ENCODE measurements at places on chromosomes 5 and 9. TPM values are rescaled to one million over a fixed set of nuclear protein-coding genes. Genes with fewer than 3 reads are reported as not detected.

GRCh38 chr5:2267991-2268390, 385.3 kb upstream of the IRX4 start:
- DNase-seq: no peak

DNA sequence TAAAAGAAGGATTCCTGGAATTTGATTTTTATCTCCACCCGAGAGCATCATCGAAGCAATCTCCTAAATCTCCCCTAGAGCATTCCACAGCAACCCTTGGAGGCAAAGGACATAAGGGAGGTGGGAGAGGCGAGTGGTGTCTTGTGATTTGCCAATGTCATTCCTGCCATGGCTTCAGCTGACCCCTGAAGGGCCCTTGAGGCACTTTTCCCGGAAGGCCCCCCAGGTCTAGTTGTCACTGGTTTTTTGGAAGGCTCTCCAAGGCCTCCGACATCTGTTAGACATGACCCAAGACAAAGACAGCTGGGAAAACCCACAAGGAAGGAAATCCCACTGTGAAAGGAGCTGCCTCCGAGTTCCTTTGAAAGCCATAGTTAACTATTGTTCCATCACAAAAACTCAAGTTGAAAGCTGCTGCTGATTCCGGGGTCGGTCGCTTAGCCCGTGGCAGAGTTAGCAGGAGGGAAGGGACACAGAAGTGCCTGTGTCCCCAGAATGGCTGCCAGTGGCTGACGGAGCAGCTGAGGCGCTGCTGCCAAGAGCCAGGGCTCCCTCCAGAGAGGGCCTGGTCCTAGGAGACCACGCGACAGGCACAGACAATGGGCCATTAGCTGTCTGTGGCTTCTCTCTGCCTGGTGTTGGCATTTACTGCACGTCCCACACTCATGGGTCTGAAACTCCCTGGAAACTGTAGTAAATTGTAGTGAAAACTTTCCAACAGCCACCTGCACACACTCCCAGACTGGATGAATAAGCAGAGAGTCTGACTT, 24.4 kb upstream of the TRIO start:
- no peak for DNase-seq

- no peak for DNase-seq
Observed at GRCh38 chr5:45533663-45534062, 162.5 kb downstream of the HCN1 start.

DNA sequence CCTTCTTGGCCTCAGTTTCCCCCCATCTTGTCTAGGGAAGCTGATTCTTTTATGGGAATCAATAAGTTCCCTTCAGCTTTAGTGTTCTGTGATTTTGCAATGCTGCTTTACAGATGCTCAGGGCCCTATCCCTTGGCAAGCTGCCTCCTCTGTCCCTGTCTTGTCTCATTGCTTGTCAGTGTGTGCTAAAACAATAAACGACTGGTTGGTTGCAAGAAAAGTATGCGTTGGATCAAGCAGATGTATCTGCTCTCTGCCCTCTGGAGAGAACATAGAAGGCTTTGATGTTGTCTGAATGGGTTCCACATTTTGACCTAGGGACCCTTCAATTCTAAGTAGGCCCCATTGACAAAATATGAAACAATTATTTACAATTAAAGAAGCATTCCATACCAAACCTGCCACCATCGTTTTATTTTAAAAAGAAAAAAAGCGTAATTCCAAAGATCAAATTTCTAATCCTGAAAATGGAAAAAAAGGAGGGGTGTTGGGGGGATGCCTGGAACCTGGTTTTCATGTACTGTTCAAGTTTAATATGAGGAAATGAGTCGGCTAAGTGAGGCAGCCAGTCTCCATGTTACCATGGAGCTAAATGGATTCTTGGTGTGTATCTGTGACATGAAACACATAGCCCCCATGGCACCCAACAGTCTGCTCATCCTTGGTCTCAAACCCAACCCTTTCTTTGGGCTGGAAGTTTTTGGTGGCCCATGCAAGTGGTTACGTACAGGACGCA, 31.2 kb upstream of the TARS1 start:
- no peak for DNase-seq

GRCh38 chr5:137304226-137304874, 194.8 kb downstream of the SPOCK1 start:
- DNase-seq: no peak

- DNase-seq: no peak
Observed at GRCh38 chr5:107849118-107849517, 178.4 kb upstream of the EFNA5 start.

DNA sequence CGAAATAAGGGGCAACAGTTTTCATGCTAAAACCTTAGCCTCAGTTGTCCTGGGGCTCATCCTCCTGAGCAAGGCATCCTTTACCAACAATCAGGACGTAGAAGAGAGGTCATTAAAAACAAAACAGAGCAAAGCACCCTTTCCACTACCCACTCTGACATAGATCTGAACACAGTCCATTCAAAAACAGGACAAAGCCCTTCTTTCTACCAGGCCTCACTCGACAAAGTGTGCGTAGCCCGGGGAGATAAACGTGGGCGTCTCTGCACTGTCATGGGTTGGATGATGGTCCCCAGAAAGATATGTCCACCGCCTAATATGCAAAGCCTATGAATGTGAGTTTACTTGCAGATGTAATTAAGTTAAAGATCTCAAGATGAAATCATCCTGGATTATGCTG, 60.6 kb upstream of the TAS2R1 start:
- DNase-seq: no peak

DNA sequence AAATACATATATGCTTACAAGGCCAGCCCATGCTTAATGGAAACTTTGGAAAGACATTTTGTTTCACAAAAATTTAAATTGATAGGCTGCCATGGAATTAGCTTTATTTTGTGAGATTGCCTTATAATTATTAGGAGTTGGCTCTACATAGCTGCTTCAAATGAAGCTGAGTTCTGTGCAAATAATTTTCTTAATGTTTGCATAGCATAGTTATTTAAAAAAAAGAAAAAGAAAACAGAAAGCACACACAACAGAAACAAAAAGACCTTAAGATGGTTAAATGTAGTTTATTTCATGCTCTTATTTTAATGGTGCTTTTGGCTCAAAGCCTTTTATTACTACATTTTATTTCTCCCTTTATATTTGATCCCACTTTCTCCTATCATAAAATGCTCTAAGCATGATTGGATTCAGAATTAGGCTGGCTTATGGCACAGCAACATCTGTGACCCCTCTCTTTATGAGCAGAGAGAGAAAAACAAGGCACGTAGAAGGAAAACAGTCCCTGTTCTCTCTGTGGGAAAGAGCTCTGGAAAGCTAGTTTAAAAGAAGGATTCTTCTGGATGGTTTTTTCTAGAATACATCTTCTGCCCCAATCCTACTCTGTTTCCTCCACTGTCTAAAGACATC, 530.5 kb downstream of the NTRK2 start:
- DNase-seq: no peak

GRCh38 chr9:13387734-13388067, 108.2 kb upstream of the MPDZ start:
- no peak for DNase-seq

DNA sequence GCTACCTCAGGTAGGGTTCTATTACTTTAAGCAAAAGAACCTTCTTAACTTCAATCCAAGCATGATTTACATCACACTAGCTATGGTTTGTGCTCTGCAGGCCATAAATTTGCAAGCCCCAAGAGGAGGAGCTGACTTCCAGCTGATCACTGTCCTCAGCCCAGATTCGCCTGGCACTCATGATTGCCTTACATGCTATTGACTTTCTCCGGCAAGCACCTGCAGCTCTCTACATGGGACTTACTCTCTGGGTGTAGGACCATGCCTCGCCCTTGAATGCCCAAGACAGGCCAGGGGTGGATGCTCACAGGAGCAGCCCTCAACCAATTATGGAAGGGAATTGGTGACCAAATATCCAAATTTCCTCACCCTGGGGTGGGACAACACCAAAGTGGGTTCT, 99.8 kb downstream of the ESM1 start:
- DNase-seq: no peak

- no peak for DNase-seq
Observed at GRCh38 chr9:113538701-113539430, 75.3 kb downstream of the RGS3 start.

DNA sequence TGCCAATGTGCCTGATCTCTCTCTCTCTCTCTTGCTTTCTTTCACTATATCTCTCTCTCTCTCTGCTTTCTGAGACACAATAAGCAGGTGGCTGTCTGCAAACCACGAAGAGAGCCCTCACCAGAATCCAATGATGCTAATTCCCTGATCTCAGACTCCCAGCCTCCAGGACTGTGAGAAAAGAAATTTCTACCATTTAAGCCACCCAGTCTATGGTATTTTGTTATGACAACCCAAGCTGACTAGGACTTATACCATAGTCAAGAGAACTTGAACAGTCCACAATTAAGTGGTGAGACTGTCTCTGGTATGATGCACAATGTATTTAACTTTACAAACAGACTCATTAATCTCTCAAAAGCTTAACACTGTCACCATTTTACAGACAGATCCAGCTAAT, 67.0 kb downstream of the NFIB start:
- DNase-seq: no peak

GRCh38 chr5:60437308-60437707, 262.7 kb downstream of the DEPDC1B start:
- DNase-seq: no peak

DNA sequence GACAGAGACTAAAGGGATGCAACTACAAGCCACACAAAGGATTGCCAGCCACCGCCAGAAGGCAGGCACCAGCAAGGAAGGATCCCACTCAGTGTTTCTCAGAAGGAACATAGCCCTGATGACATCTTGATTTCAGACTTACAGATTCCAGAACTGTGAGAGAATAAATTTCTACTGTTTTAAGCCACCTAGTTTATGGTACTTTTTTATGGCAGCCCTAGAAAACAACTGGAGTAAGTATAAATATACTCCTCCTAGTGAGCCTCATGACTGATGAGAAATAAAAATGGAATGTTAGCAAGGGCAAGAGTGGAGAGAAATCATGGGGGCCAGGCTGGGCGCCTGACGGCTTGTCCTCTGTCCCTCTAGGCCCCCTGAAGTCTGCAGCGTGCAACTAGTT, 307.3 kb downstream of the PIK3R1 start:
- no peak for DNase-seq

DNA sequence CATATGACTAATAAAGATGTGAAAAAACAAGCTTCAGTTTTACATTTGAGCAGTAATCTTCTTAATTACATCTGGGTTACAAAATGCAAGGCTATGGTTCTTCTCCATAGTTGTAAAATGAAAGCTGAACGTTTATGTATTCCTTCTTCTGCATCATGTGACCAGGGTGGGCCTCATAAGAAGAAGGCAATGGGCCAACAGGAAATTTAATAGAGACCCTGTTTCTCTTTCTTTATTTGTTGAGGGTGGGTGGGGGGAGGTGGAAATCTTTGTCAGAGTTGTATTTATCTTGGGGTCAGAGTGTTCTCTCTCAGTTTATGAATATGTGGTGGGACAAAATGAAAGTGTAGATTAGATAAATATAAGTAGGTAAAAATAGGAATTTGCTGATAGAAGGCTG, 418.8 kb downstream of the TLE4 start:
- no peak for DNase-seq

DNA sequence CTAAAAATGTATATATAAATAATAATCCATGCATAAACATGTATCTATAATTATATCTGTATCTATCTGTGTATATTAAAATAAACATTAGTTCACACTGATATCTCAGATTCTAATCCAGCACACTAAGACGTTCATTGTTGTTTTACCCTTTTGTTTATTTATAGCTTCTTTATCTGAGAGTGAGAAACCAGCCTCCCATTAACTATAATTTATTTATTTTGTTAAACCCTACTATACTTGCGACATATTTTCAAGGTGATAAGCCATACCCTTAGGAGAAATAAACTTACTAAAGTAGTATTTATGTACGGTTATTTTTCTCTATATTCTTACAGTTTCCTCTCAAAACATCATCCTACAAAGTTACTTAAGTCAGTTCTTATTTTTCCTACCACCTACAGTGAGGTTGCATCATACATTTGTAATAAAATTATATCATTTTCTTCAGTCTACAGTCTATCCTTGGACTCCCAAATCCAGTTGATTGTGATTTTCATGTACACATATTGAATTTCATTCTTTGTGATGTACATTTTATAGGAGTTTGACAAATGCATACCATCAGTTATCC, 726.4 kb upstream of the FAM174A start:
- no peak for DNase-seq

DNA sequence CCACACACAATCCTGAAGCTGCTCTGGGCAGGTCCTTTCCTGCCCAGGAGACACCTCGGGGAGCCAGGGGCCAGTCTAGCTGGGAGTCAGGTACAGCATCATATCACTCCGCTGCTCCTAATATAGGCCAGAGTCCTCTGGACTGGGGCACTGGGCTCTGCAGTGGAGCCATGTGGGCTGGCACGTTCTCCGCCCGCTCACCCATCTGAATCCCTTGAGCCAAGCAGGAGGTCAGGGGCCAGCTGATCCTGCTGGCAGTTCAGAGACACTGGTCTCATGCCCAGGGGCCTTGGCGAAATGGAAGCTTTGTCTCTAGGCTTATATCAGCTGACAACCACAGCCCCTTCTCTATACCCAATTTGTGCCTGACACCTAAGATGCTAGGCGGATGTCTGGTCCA, 9.3 kb upstream of the CORO2A start:
- no peak for DNase-seq

GRCh38 chr5:78586251-78586650, 62.3 kb downstream of the LHFPL2 start:
- DNase-seq: no peak

S100Z gene
- total RNA-seq: 0.48 TPM

FOXD4 gene
- 0.22 TPM for total RNA-seq

PAPPA gene
- total RNA-seq: not detected

COL23A1 gene
- total RNA-seq: 0.28 TPM

GRIA1 gene
- not detected for total RNA-seq

PCDHGA6 gene
- total RNA-seq: 0.15 TPM

GHR gene
- total RNA-seq: not detected

Measured in CD8-positive, alpha-beta memory T cell (primary cell).